Bladder microvascular endothelial cell (primary cell): ENCODE measurements at places on chromosomes 12 and 14. TPM values are rescaled to one million over a fixed set of nuclear protein-coding genes. Genes with fewer than 3 reads are reported as not detected.

Gene AQP6
- not detected in 2 replicates for total RNA-seq

Gene GARIN6
- total RNA-seq, result not detected in 2 replicates

Gene SCN8A
- 0.32 and 0.76 TPM in 2 replicates for total RNA-seq

Gene CDCA4
- total RNA-seq, result 31.0 and 38.5 TPM in 2 replicates

Gene ZNF891
- total RNA-seq, result 0.32 and 1.3 TPM in 2 replicates

Gene TAS2R10
- total RNA-seq, result 0.16 and 0.76 TPM in 2 replicates

Gene SCNN1A
- 0.16 TPM in 1 of 2 replicates, not detected in the other for total RNA-seq

Gene ACRBP
- total RNA-seq, result 0.16 and 0.57 TPM in 2 replicates
